Lung (tissue), 17 donors: ENCODE measurements at places on chromosomes 5 and 9.
A peak's percentile ranks its signal among the peaks of the same experiment; 100 is the strongest.

DNA sequence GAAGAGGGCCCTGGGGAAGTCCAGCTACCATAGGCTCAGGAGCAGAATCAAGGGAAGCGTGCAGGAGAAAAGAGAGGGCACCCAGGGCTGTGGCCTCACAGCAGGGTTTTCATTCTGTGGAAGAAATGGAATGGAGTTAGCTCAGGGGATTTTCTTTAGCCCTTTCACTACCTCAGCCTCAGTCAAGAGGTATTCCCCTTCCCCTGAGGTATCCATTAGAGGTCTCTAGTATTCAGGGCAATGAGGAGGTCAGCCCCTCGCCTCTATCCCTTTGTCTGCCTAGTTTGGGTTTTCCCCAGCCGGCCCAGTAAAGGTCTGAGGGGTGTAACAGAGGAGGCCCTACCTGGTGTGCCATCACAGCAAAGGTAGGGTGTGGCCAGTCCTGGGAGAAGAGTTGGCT, 21.5 kb downstream of the GFRA3 start:
- no peak for DNase-seq

DNA sequence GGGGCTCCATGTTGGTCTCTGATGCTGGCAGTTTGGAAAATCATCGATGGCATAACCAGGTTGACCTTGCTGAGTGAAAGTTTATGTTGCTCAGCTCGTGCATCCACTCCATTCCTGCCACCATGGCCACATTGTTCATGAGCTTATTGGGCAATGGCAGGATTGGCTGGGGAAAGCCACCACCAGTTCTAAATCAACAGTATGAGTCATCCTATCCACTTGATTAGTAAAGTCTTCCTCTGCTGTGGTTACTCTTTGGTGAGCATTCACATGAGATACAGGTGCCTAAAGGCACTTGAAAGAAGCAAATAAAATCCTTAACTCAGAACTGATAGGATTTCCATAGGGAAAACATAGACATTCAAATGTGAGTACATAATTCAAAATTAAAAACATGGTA, 131.8 kb upstream of the FBN2 start:
- no peak for DNase-seq

- DNase-seq = no peak
Observed at GRCh38 chr5:96391921-96392320, 41.1 kb downstream of the PCSK1 start.

GRCh38 chr5:54362434-54362833, 52.1 kb upstream of the ARL15 start:
- DNase-seq = no peak

GRCh38 chr9:545480-545879, 296.0 kb upstream of the DMRT1 start:
- DNase-seq = peak; percentile 85

- no peak for DNase-seq
Observed at GRCh38 chr9:18020121-18020745, 441.4 kb downstream of the SH3GL2 start.

- no peak for DNase-seq
Observed at GRCh38 chr5:31036411-31036810, 157.1 kb upstream of the CDH6 start.

GRCh38 chr9:136669791-136670464, 7.2 kb downstream of the EGFL7 start:
- DNase-seq = no peak

DNA sequence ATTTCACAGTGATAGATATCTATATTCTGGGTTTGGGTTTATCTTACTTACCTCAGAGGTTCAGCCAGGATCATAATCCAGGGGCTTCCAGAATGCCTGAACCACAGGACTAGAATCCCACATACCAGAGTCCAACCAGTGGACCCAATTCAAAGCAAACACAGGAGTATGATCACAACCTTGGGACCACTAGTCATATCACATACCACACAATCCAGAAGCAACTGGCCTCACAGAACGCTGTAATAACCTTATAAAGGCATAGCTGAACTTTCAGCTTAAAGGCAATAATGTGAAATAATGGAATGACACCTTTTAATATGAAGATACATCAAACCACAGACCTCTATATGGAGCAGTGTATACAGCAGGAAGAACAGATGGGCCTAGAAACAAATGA, 25.3 kb downstream of the RAPGEF6 start:
- DNase-seq = no peak

- no peak for DNase-seq
Observed at GRCh38 chr9:111966124-111966723, 69.6 kb downstream of the UGCG start.

DNA sequence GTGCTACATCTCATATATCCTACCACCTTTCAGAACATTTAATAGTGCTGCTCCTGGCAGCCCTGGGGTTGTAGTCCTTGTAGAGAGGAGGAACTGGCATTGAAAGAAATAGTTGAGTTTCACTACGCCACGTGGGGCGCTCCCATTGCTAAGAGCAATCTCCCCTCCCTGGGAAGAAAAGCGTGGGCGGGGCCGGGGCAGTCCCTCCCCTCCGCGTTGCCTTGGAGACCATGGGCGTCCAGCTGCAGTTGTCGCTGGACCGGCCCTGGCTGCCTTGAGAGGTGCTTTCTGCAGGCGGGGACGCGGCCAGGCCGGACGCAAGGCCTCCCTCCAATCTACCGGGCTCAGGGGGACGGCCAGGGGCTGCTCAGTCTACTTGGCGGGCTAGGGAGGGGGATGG, 368 bp upstream of the CCDC180 start:
- DNase-seq = peak; percentile 92

- DNase-seq = peak; percentile 53
Observed at GRCh38 chr9:91376239-91376638, 14.5 kb upstream of the AUH start.

GRCh38 chr5:68285075-68285840, 69.7 kb downstream of the PIK3R1 start:
- peak; percentile 76 for DNase-seq

DNA sequence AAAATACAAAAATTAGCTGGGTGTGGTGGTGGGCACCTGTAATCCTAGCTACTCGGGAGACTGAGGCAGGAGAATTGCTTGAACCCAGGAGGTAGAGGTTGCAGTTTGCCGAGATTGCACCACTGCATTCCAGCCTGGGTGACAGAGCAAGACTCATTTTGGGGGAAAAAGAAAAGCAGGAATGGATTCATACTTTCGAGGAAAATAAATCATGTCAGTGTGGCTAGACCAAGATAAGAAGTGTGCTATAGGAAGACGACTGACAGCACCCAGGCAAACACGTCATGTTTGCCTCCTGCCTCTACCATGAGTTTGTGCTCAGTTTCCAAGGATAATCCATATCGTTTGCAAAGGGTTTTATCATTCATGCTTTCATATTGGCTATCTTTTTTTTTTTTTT, 19.3 kb upstream of the ATOSB start:
- no peak for DNase-seq

DNA sequence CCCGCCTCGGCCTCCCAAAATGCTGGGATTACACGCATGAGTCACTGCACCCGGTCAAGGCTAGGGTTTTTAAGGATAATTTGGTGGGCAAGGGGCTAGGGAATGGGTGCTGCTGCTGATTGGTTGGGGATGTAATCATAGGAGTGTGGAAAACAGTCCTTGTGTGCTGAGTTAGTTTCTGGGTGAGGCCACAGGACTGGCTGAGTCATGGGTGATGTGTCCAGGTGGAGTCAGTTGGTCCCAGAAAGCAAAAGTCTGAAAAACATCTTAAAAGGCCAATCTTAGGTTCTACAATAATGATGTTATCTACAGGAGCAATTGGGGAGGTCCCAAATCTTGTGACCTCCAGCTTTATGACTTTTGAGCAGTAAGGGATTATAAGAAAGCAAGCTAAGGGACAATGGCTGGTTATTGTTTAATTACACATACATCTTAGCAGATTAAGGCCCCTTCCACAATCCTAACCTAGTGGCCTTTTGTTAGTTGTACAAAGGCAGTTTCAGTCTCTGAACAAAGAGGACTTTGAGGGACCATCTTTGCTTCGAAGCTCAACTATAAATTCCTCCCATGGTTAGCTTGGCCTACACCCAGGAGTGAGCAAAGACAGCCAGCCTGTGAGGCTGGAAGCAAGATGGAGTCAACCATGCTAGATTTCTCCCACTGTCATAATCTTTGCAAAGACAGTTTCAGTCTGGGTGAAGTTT, 5.5 kb upstream of the AOPEP start:
- DNase-seq = no peak

DNA sequence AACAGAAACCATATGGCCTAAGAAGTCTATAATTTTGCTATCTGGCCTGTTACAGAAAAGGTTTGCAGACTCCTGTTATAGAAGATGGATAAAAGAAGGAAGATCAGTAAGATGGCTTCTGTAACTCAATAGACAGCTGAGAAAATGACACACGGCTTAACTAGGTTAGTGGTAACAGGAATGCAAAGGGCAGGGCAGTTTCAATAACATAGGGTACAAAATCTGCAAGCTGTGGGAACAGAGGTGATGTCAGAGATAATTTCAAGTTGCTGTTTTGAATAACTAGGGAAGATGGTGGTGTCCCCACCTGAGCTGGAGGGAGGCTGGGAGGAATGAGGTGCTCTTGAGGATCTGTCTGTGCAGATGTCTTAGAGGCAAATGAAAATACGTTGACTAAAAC, 106.5 kb downstream of the GLIS3 start:
- no peak for DNase-seq

- DNase-seq = no peak
Observed at GRCh38 chr9:77156646-77157371, 20.5 kb upstream of the VPS13A start.

- DNase-seq = no peak
Observed at GRCh38 chr9:76585487-76586389, 126.8 kb downstream of the GCNT1 start.

DNA sequence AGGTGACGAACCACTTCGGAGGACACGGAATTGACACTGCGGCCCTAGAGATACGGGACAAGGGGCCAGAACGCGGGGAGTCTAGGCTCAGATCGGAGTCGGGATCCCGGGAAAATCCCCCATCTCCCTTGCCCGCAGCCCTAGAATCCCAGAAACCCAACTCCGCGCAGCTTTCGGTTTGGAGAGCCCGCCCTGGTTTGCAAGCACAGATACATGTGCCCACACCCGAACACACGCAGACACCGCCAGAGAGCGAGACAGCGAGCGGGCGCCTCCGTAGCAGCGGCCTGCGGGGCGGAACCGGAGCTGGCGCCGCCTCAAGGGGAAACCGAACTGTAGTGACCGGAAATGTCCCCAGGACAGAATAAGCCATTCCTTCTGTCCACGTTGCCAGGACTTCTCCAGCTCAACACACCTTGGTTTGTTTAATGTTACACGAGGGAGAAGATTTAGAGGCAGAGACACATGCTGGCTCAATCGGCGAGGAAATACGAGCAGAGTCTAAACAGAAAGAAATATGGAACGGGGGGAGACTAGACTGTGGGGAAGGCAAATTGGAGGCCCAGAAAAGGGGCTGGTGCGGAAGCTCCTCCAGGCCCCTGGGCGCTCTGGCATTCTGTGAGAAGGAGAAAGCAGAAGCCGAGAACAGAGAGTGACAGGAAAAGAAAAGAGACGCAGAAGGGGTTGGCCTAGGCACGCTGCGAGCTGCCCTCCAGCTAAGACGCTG, 2.9 kb upstream of the PAX5 start:
- peak; percentile 49 for DNase-seq

DNA sequence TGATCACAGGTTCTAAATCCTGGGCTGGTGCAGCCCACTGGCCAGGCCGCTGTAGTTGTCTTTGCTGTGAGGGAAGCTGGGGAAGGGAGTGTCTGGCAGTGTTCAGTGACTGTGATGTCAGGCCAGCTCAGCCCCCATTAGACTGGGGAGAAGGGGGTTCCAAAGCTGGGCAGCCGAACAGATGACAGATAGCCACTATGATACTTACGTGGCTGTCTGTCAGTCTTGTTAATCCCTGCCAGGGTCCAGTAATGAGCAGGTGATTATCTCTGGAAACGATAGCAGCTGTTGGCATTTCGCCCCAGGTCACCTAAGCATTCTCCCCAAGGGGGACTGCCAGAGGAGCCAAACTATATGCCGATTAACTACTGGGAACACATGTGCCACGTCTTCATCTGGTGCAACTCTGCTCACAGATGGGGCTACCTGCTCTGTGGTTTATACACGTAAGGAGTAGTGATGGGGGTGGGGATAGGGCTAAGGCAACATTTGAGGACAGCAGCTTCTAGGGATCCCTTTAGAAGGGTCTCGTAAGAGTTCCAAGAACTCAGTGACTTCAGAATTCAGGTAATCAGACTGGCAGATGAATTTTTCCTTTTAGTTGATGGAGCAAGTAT, 396.3 kb downstream of the KDM4C start:
- no peak for DNase-seq

- peak; percentile 75 for DNase-seq
Observed at GRCh38 chr5:32589942-32590869, 4.8 kb downstream of the SUB1 start.

DNA sequence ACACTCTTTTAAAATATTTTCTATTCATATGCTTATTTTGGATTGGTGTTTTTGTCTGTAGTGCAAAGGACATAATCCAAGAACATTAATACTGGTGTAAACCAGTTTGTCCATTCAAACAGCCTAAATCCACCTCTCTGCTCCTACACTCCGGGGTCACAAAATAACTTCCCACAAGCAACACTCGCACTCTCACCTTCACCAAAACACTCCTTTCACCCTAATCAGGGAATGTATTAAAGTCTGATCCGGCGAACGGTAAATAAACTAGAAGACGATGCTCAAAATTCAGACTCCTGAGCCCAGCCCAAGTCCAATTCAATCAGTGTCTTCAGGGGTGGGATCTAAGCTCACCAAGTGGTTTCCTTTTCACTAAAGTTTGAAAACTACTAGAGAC, 649 bp downstream of the AP3B1 start:
- peak; percentile 56 for DNase-seq

DNA sequence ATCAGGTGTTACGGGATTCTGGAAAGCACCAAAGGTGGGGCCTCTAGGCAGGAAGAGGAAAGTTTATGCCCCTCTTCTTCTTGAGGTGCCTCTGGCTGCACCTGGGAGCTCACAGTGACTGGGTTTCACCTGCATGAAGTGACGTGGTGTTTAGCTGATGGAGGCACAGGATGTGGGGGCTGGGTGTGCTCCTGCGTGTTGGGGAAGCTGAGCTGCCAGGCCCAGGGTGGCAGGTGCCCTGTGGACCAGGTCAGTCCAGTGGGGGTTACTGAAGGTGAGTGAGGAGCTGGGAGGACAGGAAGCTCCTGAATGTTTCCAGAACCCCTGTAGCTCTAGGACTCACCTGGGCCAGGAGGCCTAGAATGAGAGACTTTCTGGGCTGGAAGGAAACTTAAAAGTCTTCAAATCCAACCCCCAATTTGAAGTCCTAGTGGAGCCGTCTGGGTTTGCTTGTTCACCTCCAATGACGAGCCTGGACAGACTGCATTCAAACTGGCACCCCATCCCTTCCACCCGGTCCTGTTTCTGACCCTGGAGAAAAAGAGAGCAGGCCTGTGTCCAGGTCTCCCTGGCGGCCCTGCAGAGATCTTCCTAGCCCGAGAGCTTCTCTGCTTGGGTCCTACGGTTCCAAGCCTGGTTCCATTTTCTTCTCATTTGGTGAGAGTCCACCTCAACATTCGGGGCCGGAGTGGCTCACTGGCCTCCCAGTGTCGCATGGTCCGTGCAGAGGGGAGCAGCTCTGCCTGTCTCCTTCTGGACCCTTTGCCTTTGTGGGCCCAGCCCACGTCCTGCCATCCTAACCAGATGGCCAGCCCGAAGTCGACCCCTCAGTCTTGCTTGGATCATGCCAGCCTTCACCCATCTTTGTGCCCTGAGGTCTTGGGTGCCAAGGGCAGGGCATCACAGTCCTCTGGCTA, 22.3 kb downstream of the TRAF1 start:
- no peak for DNase-seq

- DNase-seq = no peak
Observed at GRCh38 chr5:103475629-103476240, 86.9 kb downstream of the NUDT12 start.

GRCh38 chr5:154770111-154770510, 14.9 kb downstream of the LARP1 start:
- no peak for DNase-seq
